ENCODE measurements at places on chromosomes 2 and 18.

DNA sequence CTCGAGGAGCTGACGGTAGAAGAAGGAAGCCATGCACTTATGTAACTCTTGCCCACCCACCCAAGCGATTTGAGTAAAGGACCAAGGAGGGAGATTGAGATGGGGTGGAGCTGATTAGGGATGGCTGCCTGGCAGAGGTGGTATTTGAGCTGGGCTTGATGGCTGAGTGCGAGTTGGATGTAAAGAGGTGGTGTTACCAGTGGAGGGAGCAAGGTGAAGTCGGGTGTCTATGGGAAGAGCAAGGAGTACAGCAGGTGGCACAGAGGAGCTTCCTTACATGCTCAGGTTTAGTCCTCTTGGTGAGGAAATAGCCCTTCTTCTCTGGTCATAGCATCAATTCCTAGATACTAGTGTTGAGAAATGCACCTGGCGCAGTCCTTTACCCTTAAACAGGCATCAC, 294.2 kb upstream of the SKOR2 start:
- DNase-seq, result no peak

- DNase-seq, result peak; percentile 80
Observed at GRCh38 chr18:41761333-41762018, 193.6 kb upstream of the PIK3C3 start.

GRCh38 chr2:228802181-228803071, 468.7 kb downstream of the PID1 start:
- no peak for DNase-seq

GRCh38 chr2:115481842-115482241, 1039.4 kb downstream of the DPP10 start:
- no peak for DNase-seq

- DNase-seq, result no peak
Observed at GRCh38 chr2:181902625-181903024, 11.1 kb downstream of the ITPRID2 start.

GRCh38 chr2:44310287-44310686, 35.0 kb downstream of the SLC3A1 start:
- DNase-seq, result no peak

GRCh38 chr2:233482616-233483015, 84.0 kb downstream of the USP40 start:
- DNase-seq, result no peak

GRCh38 chr2:221153226-221153625, 418.9 kb downstream of the EPHA4 start:
- DNase-seq, result no peak

GRCh38 chr2:45466053-45466452, 145.0 kb downstream of the SRBD1 start:
- no peak for DNase-seq

DNA sequence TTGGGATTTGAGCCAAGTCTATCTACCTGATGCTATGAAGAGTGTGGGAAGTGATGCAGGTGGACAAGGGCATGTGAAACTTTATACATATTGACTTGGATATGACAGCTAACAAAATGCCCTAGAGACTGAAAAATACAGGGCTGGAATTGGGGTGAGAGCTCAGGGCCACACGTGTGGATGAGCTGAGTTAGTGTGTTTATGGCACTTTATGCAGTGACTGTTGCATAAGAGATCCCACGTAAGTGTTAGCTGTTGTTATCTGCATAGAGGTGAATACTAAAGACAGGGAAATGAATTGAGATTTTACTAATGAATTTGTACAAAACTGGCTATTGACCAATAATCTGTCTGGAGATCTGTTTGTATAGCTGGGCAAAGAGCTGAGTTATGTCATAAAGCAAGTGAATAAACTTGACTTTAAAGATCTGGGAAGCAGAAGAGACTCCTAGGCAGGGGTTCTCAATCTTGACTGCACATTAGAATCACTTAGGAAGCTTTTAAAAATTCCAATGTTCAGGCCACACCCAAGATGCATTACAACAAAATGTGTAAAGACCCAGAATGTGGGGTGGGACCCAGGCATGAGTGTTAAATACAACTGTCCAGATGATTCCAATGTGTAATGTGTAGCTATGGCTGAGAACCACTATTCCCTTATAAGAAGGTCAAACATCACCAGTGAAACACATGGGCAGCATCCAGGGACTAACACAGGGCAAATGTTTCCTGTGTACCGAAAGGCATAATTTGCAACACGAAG, 74.2 kb upstream of the STK17B start:
- DNase-seq, result no peak

- peak; percentile 89 for DNase-seq
Observed at GRCh38 chr2:17791121-17791816, 25.0 kb upstream of the MSGN1 start.

GRCh38 chr2:101106453-101107181, 44.6 kb downstream of the TBC1D8 start:
- DNase-seq, result no peak

DNA sequence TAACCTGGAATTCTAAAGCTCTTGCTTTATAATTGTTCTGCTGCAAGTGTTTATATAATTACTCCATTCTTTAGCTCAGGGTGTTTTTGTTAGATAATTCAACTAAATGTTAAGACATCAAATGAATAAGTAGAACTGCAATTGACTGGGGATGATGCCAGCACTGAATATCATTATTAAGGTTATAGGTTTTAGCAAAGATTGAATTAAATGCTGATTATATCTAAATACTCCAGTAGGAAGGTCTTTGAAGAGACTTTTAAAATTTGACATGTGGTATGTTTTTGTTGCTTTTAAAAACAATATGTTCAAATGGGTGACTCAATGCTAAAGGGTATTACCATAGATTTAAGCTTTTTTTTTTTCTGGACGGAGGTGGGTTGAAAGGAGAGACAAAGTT, 170.1 kb upstream of the THUMPD2 start:
- DNase-seq, result no peak

DNA sequence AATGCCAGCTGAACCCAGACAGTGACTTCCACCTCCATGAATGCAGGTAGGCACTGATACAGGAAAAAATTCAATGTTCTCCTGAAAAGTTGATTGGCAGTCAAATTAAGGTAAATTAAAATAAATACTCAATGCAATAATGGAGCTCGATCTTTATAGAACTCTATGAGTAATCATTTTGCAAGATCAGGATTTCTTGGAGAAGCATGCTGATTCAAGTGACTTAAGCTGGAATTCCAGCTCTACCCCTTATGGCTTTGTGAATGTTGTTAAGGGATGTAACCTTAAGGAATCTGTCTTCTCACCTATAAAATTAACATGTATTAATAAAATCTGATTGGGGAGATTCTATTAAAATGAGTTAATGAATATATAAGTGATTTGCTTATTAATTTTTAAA, 145.1 kb downstream of the QPCT start:
- DNase-seq, result no peak

DNA sequence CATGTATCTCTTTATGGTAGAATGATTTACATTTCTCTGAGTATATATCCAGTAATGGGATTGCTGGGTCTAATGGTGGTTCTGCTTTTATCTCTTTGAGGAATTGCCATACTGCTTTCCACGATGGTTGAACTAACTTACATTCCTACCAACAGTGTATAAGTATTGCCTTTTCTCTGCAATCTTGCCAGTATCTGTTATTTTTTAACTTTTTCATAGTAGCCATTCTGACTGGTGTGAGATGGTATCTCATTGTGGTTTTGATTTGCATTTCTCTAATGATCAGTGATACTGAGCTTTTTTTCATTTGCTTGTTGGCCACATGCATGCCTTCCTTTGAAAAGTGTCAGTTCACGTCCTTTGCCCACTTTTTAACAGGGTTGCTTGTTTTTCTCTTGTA, 55.1 kb downstream of the CYTIP start:
- DNase-seq, result no peak

DNA sequence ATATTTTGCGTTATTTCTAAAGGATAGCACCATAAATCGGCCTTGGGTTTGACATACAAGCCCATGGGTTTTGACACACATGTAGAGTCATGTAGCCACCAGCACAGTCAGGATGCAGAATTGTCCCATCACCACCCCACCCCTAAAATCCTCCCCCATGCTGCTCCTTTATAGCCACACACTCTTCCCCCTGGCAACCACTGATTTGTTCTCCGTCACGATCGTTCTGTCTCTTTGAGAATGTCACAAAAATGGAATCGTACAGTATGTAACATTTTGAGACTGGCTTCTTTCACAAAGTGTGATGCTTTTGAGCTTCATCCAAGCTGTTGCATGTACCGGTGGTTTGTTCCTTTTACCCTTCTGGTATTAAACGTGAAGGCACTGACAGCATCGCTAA, 39.1 kb downstream of the CRACDL start:
- no peak for DNase-seq

GRCh38 chr18:9596226-9596625, 18.1 kb downstream of the PPP4R1 start:
- DNase-seq, result peak; percentile 66

GRCh38 chr2:65320042-65320725, 92.6 kb downstream of the ACTR2 start:
- DNase-seq, result peak; percentile 86
